ENCODE measurements at places on chromosomes 5 and 9.

DNA sequence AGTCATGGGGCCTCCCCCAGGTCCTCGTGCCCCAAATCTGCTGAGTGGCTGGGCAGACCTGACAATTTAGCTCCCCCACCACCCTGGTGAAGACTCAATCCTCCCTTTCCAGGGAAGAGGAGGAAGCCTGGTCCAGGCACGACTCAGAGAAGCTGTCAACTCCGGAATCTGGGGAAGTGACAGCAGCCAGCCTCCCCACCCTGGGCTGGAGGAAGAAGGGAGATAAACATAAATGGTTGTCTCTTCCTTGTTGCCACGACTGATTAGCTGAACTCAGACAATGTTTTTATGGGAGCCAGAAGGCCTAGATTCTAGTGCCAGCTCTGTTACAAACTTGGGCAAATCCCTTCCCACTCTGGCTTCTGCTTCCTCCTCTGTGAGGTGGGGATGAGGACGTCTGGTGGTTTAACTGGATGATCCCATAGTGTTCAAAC lies 15.4 kb downstream of the CCDC69 start:
- DNase-seq, result no peak

- no peak for DNase-seq
Measured at GRCh38 chr5:31750215-31750614, 111.3 kb downstream of the PDZD2 start.

DNA sequence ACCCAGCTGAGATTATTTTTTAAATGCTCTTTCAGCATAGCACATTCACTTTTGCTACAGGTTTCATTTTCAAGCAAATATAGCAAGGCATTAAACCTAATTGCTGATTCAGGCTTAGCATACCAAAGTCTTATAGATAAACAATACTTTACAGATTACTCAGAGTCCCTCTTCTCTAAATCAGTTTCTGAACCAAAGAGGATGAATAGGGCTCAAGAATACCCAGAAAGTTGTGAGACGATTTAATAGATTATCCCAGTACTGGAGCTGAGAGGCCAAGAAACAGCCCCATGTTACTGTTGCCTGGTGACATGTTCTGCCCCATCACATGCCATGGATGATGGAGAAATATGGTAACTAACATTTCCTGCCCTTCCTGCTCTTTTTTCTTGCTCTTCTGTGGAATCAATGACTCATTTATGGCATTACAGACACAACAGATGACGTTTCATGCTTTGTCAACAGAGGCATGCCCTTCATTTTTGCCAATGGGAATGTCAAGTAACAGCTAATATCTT lies 18.1 kb upstream of the SSBP2 start:
- peak; percentile 56 for DNase-seq

DNA sequence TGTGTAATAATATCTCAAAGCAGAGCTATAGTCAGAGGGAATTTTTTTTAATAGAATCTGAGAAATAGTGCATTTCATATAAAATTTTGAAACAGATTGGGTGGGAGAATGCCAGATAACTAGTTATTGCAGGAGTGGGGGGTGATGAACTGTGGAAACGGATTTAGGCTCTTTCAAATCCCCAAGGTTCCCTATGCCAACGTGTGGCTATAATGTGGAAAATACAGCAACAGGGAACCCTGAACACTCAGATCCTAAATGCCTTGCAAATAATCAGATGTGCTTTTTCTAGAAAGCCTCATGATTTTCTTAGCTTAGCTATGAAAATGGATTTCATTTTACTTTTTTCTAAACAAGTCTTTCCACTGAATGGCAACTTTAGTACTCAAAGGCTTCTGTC lies 180.5 kb upstream of the DMAC1 start:
- no peak for DNase-seq

GRCh38 chr9:79568337-79569101 lies 3.2 kb upstream of the TLE4 start:
- no peak for DNase-seq

GRCh38 chr9:9881692-9882091 lies 731.1 kb downstream of the PTPRD start:
- no peak for DNase-seq

DNA sequence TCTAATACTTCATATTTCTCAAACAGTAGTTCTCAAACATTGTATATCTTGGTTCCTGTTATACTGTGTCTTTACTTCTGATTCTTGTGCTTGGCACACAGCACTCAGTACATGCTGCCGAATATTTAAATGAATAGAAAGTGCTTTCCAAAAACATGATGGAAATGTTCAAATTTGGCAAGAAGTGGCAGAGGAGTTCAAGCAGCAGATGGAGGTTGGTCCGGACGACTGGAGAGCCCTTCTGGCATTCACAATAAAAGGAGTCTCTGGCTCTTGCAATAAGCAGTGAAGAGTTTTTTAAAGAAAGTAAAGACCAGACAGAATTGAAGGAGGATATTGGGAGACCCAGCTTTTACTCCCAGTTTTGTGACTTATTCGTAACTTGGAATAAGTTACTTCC lies 36.3 kb downstream of the TSTD2 start:
- no peak for DNase-seq

DNA sequence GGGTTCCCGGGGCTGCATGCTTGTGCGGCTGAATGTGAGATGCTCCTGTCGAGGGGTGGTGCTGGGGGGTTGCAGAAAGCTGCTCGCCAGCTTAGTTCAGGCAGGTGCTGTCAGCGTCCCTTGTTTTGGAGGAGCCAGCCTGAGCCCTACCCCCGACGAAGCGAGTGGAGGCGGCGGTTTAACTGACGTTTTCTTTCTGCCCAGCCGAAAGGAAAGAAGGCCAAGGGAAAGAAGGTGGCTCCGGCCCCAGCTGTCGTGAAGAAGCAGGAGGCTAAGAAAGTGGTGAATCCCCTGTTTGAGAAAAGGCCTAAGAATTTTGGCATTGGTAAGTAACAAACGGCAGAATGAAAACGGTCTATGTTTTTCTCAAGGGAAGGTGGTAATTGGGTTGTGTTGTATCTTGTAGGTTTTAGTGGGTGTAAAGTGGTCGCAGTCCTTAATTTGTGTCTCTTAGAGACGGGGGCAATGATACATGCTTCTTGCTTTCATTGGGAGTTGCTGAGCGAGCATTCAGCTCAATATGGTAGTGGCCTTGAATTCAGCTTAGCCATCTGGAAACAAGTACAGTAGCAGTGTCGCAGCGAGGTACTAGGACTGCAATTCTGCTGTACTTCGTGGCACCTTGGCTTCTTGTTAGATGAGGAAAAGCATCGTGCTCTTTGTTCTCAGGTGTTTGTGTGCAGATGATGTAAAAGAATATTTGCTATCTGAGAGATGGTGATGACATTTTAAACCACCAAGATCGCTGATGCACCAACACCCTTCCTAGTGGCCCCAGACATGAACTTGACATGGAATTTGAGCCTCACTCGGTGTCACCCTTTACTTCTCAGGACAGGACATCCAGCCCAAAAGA lies 928 bp downstream of the RPL7A start:
- DNase-seq, result no peak

DNA sequence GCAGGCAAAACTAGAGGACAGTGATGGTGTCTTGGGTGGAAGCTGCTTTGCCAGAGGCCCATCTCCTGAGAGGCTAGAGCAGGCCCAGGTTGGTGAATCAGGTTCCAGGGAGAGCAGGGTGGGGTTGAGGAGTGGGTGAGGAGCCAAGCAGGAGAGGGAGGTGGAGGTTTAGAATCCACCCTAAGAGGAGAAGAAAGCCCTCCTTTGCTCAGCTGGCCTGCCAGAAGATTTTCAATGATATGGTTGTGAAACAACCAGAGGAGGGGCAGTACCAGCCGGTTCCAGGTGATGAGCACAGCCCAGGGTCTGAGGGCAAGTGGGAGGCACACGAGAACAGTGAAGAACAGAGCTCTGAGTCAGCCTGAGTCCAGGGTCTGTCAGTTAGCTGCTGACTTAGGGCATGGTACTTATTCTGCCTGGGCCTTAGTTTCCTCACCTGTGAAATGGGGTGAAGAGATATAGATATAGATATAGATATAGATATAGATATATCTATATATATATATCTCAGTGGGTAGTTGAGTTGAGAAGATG lies 17.8 kb downstream of the PPARGC1B start:
- no peak for DNase-seq

GRCh38 chr5:1246711-1247431 lies 21.7 kb downstream of the SLC6A18 start:
- peak; percentile 3 for DNase-seq

- DNase-seq, result no peak
Measured at GRCh38 chr9:12699529-12699928, 6.3 kb downstream of the TYRP1 start.

DNA sequence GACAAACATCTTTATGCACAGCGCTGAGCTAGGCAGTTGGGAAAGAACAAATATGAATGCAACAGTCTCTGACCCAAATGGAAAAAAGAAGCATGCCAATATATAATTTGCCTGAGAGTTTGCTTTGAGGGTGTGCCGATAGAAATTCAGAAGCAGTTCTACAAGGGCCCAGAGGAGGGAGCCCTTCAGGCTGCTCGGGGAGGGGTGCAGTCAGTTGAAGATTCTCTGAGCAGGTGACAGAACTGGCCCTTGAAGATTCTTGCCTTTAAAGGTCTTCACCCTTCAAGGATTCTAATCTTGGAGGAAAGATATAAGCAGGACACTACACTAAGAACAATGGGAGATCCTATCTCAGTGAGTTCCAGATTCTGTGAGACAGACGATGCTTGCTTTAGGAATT lies 3.7 kb upstream of the PAPPA start:
- DNase-seq, result peak; percentile 49

All from COLO829 (cell line).